Fibroblast of gingiva (primary cell): ENCODE measurements at places on chromosomes 2 and 18.

DNA sequence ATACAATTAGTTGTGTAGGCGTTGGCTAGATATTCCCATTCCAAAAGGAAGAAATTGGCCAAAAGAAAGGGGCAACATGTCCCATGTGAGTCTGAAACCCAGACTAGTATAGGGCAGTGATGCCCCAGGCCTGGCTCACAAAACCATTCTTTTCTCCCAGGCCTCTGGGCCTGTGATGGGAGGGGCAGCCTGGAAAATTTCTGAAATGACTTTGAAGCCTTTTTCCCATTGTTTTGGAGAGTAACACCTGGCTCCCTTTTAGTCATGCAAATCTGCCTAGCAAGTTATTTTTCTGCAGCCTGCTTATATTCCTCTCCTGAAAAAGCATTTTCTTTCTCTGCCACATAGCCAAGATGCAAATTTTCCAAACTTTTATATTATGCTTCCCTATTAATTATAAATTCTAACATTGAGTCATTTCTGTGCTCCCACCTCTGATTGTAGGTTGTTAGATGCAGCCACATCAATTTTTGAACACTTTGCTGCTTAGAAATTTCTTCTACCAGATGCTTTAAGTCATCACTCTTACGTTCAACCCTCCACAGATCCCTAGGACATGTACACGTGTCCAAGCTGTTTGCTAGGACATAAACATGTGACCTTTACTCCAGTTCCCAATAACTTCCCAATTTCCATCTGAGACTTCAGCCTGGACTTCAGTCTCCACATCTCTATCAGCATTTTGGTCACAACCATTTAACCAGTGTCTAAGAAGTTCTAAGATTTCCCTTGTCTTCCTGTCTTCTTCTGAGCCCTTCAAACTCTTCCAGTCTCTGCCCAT is 76.1 kb upstream of the MC4R start:
- DNase-seq = no peak

DNA sequence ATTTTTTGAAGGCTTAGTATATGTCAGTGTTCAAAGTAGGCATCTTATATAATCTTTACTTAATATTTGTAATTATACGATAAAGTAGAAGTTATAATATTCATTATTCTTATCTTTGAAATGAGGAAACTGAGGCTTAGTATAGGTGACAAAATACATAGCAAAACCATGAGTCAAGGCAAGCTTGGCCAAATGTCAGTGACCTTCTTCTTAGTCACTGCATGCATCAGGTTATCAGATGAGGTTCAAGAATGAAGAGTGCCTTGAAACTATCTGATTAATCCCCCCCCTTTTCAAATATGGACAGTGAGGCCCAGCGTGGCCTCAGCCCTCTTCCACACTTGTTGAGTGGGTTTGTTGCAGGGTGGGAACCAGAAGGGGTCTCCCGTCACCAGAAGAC is 59.3 kb downstream of the PMAIP1 start:
- no peak for DNase-seq

DNA sequence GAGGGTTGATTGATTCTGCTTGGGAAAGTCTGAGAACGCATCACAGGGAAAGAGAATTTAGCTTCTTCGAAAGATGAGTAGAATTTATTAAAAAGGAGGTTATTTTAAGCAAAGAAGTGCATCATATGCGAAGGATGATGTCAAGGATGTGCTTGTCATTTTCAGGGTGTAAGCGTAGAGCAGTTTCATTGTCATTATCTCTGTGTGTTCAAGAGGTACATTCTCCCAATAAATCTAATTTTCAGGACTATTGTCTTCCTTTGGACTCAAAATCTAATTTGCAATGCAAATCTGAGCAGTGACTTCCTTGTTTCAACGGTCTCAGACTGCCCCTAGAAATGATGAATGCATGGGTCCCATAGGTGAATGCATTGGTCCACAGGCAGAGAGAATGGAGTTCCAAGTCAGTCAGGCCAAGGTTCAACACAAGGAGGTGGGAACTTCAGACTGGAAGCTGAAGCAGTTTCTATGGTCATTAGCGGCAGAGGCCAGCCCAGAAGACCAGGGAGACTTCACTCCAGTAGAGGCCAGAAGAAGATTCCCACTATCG is 99.8 kb downstream of the CDC42EP3 start:
- no peak for DNase-seq

DNA sequence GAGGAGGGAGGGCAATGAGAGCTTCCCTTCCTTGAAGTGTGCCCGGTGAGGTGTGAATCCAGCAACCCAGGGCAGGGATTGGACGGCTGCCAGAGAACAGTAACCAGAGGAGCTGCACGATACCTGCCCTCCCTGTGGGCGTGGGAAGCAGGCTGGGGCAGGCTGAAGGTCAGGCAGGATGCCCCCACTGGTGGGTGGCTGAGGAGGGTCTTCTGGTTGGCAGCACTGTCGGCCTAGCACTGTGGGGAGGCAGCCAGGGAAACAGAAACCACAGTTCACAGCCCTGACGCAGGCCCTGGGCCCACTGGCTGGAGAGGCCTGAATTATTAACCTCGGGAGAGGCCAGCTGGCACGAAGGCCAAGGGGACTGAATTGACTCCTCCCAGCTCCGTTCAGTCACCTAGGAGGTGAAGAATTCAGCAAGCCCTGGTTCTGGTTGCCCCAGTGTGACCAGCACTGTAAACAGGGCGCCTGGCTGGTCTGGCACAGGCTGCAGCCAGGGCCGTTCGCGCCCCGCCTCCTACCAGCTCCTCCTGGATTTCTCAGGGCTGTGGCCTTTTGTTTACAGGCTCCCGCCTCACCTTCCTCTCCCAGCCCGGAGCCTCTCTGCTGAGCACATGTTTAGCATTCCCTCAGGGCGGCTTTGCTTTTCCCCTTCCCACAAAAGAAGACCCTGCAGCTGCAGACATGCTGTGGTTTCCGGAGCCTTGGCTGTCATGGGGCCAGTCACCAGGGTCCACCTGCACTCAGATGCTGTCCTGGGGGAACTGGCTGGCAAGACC is 97.8 kb downstream of the B3GNT2 start:
- DNase-seq = no peak

GRCh38 chr18:35641916-35642315 is 60.4 kb downstream of the GALNT1 start:
- peak; percentile 16 for DNase-seq

- DNase-seq = peak; percentile 7
These were observed 151.4 kb upstream of the XPO1 start for GRCh38 chr2:61689568-61689967.

DNA sequence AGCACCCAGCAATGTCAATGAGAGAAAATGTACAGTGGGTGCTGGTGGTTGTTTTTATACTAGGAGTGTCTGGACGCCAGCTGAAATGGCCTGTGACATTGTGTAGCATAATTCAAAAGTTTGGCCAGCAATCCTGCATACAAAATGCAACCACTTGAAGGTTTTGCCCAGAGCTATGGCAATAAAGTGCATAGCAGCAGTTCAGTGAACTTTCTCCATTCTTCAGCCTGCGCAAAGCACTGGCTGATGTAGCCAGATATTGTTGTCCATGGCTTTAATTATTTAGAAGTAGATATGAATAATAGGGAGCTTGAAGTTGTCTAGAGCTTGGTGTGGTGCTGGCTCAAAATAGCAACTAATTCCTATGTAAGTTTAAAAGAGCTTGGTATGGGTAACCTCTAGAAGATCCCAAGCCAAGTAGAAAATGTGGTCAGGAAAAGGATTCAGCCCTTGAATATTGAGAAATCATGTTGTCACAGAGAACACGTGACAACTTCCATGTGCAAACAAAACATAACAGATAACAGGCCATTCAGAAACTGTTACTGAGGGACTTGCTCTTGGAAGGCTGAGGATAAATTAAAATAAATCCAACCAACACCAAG is 33.3 kb upstream of the PGAP1 start:
- DNase-seq = peak; percentile 65

GRCh38 chr18:72840109-72840508 is 27.7 kb downstream of the NETO1 start:
- no peak for DNase-seq

- DNase-seq = peak; percentile 96
These were observed 43.4 kb downstream of the COLEC12 start for GRCh38 chr18:457140-457519.

- no peak for DNase-seq
These were observed 46.3 kb upstream of the ITGB6 start for GRCh38 chr2:160246356-160246755.

DNA sequence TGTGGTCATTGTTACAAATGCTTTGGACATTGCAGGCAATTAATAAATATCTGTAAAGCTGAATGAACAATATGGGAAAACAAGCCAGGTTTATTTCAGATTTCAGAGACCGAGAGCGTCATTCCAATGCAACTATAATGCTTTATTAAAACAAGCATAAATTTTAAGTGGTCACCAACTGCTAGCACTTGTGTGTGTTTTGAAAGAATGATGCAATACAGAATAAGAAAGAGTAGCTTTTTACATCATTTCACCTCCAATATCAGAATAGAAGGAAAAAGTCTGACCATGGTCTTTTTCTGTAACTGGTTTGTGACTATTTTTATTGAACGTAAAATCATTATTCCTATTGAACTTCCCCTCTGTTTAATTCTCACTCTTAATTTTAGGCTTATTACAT is 7.6 kb downstream of the CTAGE1 start:
- DNase-seq = no peak

GRCh38 chr2:216101109-216101508 is 8.0 kb upstream of the XRCC5 start:
- no peak for DNase-seq

DNA sequence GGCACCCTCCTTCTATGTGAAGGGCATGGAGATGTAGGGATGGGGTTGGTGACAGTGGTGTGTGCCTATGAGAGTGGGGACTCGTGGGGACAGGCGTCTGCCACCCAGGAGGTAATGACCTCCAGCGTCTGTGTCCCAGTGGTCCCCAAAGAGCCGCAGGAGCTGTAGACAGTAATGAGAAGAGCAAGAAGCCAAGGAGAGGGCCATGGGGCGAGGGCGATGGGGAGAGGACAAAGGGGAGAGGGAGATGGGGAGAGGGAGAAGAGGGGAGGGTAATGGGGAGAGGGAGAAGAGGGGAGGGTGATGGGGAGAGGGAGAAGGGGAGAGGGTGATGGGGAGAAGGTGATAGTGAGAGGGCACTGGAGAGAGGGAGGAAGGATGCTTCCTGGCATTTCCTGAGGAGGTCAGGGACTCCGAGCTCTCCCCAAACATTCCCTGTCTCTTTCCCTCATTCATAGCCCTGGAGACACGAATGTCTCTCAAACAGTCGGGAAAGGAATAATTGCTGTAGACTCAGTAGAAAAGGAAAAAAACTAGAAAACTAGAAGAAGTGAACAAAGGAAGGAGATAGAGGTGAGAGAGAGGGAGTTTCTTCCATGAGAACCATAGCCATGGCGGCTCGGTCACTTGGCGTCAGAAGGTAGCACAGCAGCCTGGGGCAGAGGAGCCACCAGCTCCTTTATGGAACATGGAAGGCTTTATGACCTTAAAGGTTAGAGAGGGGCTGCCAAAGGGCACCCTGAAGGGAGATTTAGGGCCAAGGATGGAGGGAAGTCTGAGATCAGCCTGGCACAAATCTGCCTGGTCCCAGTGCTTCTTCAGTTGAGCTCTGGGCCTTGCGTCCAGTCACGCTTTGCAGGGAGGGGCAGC is 39.5 kb downstream of the PSD4 start:
- no peak for DNase-seq

DNA sequence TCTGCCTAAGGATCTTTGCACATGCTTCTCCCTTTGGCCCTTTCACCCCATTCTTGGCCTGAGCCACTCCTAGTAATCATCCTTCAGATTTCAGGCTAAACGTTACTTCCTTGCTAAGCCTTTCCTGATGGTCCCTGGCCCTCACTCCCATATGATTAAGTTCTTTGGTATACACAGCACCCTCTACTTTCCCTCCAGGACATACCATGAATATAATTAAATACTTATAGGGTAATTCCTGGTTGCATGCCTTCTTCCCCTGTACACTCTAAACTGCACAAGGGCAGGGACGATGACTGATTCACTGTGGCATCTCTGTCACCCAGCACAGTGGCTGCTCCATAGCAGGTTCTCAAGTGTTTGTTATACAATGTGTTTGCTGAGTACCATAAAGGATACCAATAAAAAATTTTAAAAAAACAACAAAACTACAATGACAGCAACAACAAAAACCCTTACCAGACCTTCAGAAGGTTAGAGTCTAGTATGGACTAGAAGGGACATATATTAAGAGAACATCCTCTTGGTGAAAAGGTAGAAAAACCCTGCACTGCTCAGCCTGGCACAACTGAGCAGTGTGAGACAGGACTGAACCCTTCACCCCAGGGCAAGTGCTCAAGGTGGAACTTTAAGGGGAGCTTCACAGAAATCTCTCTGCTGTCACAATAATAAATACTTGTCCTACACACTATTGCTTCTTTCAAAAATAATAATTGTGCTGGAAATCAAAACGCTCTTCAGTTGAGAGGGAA is 76.2 kb downstream of the AAK1 start:
- no peak for DNase-seq

- DNase-seq = peak; percentile 50
These were observed 80.4 kb downstream of the EPB41L3 start for GRCh38 chr18:5463390-5463789.

DNA sequence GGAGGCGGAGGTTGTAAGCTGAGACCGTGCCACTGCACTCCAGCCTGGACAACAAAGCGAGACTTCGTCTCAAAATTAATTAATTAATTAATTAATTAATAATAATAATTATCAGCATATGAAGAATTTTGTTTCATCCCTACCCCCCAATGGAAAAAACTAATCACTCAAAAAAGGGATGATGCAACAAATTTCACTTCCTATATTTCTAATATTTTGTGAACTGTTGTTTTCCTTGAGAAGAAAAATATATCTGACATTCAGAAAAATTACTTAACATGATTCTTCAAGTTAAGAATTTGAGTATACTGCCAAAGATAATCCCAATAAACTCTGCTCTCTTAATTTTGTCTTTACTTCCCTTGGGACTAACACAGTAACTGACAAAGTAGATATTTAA is 28.1 kb downstream of the EXOC6B start:
- no peak for DNase-seq

- DNase-seq = no peak
These were observed 5.0 kb downstream of the EVX2 start for GRCh38 chr2:176078541-176079284.
